ENCODE measurements at places on chromosomes 6 and 20.

DNA sequence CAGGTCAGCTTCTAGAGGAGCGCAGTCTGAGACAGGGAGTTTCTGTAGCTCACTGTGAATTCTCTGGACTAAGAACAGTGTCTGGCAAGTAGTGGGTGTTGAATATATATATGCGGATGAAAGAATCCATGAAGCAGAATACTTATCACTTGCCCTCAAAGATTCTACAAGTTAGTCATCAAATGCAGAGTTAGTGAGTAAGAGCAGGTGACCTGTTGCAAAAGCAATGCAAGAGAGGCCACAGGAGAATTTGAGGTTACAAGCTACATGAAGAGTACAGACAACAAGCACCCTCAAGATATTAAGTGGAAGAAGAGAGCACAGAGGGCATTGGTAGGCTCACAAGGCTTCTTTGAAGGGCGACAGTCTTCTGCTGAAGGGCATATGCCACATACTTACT lies 103.4 kb upstream of the BTBD3 start:
- DNase-seq: no peak

DNA sequence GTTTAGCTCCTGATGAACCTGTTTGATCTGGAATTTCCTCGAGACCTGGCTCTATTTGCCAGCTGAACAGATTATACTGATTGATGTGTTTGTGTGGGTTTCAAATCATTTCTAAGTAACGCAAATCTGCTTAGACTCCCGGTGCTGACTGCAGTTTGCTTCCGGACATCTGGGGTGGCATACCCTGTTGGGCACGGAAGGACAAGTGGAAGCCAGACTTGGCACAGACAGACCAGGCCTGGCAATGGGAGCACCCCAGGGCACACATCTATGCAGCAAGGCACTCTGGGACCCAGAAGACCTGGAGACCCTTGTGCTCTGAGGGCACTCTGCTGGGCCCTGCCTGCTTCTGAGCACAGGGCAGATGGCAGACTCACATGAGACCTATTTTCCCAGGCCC lies 433.7 kb upstream of the CHD6 start:
- DNase-seq: no peak

DNA sequence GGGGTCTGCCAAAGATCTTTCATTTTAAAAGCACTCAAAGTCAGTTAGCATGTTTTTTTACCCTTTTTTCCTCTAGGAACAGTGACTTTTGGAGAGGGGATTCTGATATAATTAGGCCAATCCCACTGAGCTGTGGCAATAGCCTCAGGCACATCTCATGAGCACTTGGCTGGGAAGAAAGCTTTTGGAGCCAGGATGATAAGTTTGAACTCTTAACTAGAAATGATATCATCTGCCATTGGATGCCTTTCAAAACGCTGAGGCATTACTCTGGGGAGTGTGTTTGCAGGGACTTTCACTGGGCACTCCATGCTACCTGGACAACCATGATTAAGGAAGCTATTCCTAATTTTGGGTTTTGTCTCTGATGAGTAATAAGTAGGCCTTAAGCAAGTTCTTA lies 3.7 kb downstream of the SCGN start:
- no peak for DNase-seq

DNA sequence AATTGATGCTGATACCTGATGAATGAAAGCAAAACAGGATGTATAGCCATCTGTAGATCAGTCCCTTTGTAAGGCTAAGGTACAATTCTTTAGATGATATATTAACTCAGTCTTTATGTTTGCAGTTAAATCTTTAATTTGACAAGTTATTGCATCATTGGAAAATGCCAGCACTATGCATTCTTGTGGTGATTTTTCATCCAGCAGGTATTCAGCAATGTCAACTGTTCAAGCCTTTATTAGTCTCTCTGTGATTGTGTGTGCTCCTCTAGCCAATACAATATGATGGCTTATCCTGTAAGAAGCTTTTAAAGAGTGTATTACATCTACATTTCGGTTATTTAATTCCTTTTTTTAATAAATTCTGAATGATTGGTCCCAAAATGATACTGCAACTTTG lies 34.3 kb downstream of the HLA-DMB start:
- DNase-seq: no peak

- DNase-seq: no peak
Measured at GRCh38 chr6:35716798-35717197, 20.0 kb upstream of the ARMC12 start.

DNA sequence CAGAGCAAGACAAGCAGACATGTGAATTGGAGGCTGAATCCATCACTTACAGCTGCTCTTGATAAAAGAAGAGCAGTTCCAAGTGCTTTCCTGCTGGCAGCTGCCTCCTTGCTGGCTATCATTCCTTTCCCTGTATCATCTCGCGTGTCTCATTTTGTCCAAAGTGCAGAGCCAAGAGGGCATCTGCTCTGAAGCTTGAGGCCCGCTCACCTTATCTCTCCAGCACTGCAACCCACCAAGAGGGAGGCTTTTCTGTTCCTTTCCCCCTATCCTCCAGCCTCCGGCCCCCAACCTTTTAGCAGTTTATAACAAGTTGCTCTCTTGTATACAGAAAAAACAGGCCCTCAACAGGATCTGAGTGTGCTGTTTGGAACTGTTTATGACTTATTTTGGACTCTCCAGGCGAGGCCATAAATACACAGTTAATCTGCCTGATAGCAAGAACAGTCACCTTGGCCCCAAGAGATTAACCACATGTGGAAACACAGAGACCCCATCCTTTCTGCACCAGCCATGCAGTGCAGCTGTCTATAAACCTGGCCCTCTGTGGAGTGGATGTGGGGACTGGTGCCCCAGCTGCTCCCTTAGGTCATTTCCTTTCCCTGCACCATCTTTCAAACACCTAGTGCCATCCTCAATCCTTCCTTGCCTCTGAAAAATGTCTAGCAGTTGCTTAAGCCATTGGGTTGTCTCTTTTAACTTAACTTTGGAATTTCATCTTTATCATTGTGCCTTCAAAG lies 172.5 kb upstream of the FERMT1 start:
- no peak for DNase-seq

GRCh38 chr20:39645131-39645530 lies 683.0 kb downstream of the DHX35 start:
- DNase-seq: no peak

DNA sequence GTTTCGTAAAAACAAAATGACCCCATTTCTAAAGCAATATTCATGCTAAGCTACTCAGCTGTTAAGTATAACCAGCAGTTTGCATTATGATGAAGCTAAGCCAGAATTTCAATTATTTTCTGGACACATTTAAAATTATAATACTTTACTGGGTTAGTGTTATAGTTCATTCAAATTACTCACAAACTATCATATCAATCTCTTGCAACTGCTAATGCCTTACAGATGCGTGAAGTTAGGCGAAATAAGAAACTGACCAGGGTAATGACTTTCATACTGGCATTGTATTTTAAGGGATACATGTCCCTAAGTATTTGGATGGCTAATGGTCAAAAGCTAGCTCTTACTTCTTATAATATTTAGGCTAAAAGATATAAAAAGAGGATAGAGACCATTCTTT lies 249.6 kb downstream of the TSHZ2 start:
- no peak for DNase-seq

- no peak for DNase-seq
Measured at GRCh38 chr6:1406306-1407072, 17.1 kb downstream of the FOXF2 start.

DNA sequence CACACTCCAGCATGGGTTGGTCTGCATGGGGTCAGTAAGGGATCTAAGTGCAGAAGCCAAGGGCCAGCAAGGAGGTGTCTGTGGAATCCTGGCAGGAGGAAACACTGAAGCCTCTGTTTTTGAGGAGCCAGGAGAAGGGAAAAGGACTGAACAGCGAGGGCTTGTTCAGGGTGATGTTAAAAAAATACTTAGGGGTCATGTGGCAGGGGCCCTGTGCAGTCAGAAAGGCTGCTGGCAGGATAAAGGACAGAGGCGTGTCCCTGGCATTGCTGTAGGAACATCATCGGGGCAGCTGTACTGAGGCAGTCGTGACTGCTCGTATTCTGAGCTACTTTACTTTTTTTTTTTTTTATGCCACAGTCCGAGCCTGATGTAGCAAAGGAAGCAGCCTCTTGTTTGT lies 127.1 kb upstream of the ZFP64 start:
- no peak for DNase-seq
